Right renal pelvis (tissue), 4 donors: ENCODE measurements at places on chromosomes 13 and 19. TPM values are rescaled to one million over a fixed set of nuclear protein-coding genes. Genes with fewer than 3 reads are reported as not detected.
A peak's percentile ranks its signal among the peaks of the same experiment; 100 is the strongest.

DNA sequence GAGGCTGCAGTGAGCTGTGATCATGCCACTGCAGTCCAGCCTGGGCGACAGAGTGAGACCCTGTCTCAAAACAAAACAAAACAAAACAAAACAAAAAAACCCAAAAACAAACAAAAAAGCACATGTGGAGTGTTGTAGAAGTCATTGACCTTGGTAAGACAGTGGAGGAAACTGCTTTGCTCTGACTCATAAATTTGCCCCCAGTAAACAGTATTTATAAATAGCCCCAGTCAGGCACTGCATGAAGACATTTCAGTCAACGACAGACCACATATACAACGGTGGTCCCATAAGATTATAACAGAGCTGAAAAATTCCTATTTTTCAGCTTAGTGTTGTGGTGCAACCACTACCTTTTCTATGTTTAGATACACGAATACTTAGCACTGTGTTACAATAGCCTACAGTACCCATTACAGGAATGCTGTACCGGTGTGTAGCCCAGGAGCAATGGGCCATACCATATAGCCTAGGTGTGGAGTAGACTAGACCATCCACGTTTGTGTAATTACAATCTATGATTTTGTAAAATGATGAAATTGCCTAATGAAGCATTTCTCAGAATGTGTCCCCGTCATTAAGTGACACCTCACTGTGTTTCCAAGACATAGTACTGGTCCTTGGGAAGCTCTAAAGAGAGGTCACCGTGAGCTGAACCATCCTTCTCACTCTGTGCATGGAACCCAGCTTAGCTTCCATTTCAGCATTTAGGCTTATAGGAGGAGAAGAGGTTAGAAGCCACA is 1.1 kb downstream of the ARL11 start:
- no peak for DNase-seq

- DNase-seq = peak; percentile 85
Observed at GRCh38 chr19:4328243-4328990, 10.2 kb downstream of the STAP2 start.

- DNase-seq = no peak
Observed at GRCh38 chr19:31283701-31284100, 65.5 kb downstream of the TSHZ3 start.

GRCh38 chr13:79282976-79283375 is 123.1 kb downstream of the RBM26 start:
- no peak for DNase-seq

DNA sequence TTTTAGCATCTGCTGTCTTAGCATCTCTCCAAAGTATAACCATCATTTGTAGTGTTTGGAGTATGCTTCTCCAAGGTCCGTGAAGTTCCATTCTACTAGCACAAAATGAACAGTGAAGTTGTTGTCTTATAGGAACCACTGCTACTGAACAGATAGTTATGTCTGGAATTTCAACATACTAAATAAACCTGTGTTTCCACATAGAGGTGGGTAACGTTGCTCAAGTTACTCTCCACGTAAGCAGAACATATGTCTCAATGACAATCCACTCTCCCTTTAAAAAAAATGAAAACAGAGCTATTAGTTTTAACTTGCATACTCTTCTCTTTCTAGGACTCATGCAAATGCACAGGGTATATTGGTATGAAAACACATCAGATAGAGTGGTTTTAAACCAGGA is 184.3 kb upstream of the TRPC4 start:
- no peak for DNase-seq

DNA sequence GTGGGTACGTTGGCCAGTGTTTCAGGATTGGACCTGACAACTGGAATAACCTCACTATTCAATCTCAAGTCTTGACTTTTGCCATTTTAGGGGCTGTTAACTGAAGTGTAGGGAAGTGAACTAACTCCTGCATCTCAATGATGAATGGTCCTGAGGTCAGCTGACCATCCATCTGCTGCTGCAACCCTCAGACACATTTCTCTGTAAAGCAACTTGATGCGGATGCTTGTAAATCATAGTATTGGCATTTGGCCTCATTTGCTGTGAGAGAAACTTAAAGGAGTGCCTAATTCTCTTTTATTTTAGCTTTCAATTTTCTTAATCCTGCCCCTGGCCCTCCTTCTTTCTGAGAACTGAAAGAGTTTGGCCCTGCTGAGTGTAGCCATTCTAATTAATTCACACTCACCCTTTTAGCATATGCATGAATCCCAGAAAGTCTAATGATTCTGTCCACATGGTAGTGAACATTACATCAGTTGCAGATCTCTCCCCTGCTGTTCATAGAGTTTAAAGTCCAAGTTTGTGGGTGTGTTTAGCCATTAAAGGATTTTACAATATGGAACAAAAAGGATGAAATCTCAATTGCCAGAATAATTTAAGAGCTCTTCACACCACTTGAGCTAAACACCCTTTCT is 1531.4 kb upstream of the SLC10A2 start:
- no peak for DNase-seq

- no peak for DNase-seq
Observed at GRCh38 chr13:114079601-114080536, 52.6 kb downstream of the RASA3 start.

DNA sequence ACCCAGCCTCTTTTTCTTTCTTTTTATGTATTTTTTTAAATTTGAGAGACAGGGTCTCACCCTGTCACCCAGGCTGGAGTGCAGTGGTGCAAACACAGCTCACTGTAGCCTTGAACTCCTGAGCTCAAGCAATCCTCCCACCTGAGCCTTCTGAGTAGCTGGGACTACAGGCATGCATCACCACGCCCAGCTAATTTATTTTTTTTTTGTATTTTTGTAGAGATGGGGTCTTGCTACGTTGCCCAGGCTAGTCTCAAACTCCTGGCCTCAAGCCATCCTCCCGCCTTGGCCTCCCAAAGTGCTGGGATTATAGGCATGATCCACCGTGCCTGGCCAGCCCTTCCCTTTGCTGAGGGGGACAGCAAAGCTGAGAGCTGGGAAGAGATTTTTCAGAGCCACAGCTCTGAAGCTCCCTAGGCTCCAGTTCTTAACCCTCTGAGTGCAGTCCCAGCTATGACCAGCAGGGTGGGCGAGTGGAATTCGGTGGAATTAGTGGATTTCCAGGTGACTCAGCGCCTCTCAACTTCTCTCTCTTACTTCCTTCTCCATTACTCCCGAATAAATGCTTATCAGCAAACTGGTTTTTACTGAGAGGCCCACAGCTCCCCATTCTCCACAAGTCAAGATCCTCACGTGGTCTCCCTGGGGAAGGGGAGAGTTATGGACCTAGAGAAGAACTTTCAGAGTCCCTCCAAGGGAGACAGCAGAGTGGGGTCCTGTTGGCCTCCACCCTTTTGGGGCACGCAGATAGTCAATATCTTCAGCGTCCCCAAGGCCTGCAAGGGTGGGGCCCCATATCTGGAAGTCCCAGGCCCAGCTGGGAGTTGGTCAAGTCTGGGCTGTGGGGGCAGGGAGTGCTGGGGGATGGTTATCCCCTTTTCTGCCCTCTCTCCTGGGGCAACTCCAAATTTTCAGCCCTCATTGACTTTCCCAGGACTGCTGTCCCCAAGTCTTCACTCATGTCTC is 1.2 kb downstream of the BLVRB start:
- DNase-seq = peak; percentile 73

DNA sequence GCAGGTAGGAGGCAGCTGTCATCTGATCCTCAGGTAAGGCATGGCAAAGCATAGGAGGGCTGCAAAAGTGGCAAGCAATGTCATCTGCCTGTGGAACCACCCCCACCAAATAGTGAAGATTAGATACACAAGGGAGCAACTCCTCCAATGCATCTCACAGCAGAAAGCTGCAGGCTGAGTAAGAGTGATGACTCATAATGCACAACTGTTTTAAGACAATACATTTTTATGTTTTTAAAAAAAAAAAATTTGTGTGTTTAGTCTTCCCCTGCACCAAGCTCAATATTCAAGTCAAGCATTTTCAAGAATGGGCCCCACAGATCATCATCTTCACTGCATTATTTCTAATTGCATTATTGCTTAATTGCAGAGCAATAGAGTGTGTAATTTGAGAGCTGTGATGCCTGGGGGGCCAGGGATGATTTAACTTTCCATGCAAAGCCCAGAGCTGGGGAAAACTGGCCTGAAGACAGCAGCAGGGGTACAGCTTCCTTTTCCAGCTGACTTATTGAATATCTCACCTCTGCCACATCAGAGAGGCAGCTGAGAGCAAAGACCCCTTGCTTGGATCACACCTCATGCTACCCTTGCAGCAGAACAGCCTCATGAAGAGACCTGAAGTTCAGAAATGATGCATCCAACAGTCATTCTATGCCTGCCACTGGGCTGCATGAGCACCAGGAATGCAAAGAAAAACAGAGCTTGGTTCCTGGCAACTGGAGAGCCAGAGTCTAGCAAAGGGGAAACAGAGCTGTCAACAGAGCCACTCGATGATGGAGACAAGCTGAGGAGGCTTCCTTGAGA is 22.7 kb upstream of the POP4 start:
- no peak for DNase-seq

FUT1 gene
- 3.1 TPM for polyA plus RNA-seq

GPC6 gene
- polyA plus RNA-seq = 74.0 TPM
